Left renal cortex interstitium (tissue), 4 donors: ENCODE measurements at places on chromosomes 6 and 20.
A peak's percentile ranks its signal among the peaks of the same experiment; 100 is the strongest.

- no peak for DNase-seq
Measured at GRCh38 chr6:160462551-160463109, 114.5 kb downstream of the SLC22A3 start.

GRCh38 chr6:139406577-139407343 lies 32.3 kb upstream of the CITED2 start:
- no peak for DNase-seq

GRCh38 chr6:39243809-39244208 lies 14.5 kb upstream of the KCNK5 start:
- DNase-seq: no peak

- DNase-seq: no peak
Measured at GRCh38 chr20:2524709-2525506, 11.5 kb upstream of the TMC2 start.

DNA sequence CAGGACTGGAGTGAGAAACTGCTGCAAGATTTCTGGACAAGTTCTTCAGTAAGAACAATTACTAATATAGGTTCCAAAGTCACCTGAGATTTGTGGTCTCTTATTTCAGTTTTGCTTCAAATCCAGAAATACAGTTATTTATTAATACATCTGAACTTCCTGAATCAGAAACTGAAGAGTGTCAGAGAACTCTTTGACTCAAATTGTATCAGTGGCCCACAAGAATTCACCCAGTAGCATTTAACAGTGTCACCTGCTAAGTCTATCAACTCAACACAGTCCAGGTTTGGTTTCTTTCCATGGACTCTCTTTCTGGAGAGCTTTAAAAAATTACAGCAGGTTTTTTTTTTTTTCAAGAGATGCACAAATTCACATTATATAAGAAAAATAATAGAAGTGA lies 18.8 kb upstream of the NHSL1 start:
- no peak for DNase-seq

DNA sequence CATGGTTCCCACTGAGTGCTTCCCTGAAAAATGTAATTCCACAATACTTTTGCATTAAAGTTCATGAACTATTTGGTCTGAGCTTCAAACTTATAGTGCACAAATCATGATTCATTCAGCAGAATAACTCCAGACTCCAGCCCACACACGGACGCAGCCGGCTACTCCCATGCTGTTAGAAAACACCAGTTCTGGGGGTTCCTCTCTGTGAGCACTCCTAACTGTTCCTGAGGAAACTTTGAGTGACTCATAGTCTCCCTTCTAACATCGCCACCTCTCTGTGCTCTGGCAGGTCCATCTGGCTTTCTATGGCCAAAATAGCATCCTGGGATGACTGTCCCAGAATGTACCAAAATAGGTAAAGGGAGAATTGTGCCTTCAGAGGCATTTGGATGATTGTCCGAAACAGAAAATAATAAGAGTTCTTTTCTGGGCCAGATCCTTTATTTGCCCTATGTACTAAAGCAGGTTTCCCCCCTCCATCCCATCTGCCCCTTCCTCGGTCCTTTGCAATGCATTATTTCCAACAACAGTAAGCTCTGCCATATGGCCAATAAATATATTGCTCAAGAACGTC lies 32.3 kb upstream of the LY86 start:
- no peak for DNase-seq

DNA sequence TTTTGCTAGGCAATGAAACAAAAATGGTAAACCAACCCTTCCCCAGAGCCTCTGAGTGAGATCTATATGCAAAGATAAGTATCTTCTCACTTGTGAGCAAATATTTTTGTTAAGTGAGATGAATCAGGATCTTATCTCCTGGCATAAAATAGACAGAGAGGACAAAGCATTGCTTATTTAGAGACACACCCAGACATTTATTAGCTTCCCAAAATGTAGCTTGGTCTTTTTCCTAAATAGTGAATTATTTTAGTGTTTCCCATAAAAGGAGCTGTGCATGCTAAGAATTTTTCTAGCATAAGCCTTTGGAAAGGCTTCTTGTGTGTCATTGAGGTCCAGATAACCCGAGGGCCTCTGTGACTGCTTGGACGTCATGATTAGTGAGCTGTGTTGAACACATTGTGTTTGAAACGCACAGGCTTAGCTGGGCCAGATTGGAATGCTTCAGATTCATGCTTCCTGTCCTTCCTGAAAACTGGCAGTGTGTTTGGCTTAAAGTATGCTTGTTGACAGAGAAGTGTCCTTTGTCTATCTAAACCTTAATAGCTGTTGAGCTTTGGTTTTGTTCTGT lies 16.5 kb downstream of the MTHFD1L start:
- DNase-seq: no peak

- no peak for DNase-seq
Measured at GRCh38 chr6:158924499-158925455, 75.2 kb downstream of the RSPH3 start.

GRCh38 chr6:36000451-36000850 lies 24.0 kb downstream of the SLC26A8 start:
- no peak for DNase-seq

GRCh38 chr6:7541175-7542064 lies at the start of gene DSP:
TSS of gene DSP (plus strand) at chr6:7541671. CDS start at chr6:7541916, 245 bp downstream.
- DNase-seq: no peak

DNA sequence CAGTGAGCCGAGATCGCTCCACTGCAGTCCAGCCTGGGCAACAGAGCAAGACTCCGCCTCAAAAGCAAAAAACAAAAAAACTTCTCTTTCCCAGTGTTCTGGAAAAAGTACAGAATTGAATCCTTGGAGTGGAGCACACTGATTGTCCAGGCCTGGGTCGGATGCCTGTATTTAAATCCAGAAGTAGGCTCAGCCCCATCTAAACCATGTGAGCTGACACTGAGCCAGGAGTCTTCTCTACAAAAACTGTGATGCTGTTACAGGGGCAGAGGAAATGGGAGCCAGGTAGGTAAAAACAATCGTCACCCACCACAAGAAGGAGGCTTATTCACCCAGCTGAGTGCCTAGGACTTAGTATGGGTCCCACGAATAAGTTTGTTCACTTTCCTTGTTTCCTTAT lies 43.0 kb upstream of the PTPN1 start:
- no peak for DNase-seq

GRCh38 chr6:99905209-99906106 lies 88.6 kb downstream of the MCHR2 start:
- DNase-seq: no peak

GRCh38 chr6:150899231-150899630 lies 33.7 kb downstream of the MTHFD1L start:
- DNase-seq: no peak

- DNase-seq: no peak
Measured at GRCh38 chr20:12698817-12699216, 310.0 kb upstream of the SPTLC3 start.

DNA sequence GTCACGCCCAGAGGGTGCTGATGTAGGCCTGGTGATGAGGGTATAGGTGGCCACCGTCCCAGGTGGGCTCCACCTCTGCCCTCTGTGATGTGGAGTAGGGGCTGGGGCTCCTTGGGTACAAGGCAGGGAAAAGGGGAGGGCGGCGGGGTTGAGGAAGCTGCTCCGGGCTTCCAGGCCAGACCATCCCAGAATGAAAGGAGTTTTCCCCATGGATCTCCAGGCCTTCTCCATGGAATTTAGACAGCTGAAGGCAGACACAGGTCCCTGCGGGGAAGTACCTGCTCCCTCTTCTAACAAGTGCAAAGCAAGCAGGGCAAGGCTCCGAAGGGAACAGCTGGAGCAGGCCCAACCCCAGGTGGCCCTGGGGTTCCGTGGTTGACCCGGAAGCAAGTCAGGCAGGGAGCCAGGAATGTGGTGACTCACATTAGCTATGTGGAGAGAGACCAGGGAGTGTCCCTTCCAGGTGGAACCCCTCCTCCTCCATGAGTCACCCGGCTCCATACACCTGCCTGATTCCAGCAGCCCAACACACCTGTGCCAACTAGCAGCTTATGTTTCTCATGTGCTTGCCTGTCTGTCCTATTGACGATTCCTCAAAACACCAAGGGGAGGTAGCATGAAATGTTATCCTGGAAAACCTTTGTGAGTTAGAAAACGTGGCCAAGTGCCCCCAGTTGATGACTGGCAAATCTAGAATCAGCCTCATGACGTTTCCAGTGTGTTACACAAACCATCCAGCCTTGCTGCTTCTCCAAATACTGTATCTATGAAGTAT lies 59.7 kb upstream of the SNX9 start:
- DNase-seq: peak; percentile 40

DNA sequence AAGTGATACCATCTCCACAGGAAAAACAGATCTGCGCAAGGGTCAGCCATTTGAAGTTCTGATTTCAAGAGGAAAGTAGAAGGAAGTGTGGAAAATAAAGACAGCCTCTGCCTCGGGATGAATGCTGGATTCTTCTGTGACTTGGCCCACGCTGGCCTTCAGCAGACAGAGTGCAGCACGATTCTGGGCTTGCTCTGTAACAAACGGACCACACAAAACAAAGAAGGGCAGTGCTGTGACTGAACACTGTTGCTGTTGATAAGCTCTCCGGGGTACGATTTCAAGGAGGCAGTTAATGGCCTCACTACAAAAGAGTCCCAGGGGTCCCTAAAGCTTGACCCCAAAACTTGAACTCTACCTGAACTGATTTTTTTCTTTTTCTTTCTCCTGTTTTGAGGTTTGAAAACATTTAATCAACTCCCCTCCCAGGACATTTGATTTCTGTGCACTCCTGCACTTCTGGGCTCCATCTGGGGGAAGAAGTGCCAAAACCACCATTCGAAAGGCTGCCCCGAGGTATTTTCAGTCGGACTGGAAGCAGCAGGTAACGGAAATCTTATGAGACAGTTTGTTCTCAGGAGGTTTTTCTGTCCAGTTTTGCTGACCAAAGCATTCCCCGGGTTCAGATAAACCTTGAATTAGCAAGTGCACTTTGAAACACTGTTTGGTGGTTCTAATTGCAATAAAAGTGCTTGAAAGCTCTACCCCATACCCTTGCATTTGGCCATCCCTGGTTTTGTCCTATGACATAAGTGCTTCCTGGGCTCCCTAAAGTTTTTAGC lies 189.6 kb downstream of the MYLK4 start:
- DNase-seq: no peak

- no peak for DNase-seq
Measured at GRCh38 chr20:53302695-53303412, 290.8 kb downstream of the ZNF217 start.

DNA sequence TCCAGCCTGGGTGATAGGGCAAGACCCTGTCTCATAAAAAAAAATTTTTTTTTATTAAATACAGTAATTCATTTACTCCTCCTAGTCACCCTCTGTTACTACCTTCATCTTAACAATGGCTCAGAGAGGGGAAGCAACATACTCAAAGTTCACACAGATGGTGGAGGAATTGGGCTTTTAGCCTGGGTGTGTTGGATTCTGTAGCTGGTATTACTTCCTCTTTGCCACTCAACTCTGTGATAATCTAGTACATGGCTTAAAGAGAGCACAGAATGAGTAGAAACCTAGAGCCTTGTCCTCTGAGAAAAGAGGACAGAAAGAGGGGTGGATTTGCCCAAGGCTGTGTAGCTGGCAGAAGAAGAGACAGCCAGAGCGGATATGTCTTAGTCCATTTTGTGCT lies 96.6 kb downstream of the DLGAP4 start:
- no peak for DNase-seq

GRCh38 chr6:17633465-17634188 lies 33.5 kb downstream of the FAM8A1 start:
- no peak for DNase-seq

DNA sequence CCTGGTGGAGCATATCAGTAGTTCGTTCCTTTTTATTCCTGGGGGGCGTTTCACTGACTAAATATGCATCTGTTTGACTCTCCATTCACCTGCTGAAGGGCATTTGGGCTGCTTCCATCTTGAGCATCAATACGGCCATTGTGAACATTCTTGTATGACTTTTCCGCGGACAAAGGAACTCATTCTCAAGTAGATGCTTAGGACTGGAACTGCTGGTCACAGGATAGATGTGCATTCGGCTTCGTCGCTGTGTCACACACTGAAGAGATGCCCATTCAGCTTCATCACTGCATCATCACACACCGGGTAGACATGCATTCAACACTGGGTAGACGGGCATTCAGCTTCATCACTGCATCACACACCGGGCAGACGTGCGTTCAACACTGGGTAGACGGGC lies 95.3 kb downstream of the TAF4 start:
- no peak for DNase-seq

DNA sequence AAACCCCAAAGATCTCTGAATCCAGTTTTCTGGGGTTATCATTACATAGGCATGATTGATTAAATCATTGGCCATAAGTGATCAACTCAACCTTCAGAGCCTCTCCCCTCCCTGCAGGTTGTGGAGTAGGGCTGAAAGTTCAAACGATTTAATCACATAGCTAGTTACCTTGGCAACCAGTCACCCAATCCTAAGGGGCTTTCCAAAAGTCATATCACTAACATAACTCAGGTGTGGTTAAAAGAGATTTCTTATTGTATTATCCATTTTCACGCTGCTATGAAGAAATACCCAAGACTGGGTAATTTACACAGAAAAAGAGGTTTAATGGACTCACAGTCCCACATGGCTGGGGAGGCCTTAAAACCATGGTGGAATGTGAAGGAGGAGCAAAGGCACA lies 935.1 kb upstream of the SLC35B3 start:
- no peak for DNase-seq

DNA sequence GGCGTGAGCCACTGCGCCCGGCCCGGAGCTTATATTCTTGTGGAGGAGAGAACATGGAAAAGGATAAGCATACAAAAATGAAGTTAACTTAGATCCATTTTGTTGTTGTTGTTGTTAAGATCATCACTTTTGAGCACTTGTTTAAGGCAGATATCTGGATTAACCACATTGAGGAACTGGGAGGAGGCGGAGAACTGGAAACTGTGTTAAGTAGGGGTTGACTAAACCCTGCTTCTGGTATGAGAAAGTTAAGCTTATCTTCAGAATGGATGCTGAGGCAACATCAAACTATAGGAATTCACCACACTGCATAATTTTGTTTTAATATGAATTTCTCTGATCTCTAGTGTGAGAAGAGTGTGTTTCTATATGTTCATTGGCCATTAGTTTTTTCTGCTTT lies 57.6 kb downstream of the GCNT2 start:
- no peak for DNase-seq

DNA sequence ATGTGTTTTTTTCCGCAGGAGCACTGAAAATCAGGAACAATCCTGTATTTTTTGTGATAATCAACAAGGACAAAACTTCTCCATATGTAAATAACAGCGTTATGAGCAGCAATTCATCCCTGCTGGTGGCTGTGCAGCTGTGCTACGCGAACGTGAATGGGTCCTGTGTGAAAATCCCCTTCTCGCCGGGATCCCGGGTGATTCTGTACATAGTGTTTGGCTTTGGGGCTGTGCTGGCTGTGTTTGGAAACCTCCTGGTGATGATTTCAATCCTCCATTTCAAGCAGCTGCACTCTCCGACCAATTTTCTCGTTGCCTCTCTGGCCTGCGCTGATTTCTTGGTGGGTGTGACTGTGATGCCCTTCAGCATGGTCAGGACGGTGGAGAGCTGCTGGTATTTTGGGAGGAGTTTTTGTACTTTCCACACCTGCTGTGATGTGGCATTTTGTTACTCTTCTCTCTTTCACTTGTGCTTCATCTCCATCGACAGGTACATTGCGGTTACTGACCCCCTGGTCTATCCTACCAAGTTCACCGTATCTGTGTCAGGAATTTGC lies at the start of gene TAAR6:
TSS of gene TAAR6 (plus strand) at position 102 of the 557 bp plus-strand sequence. CDS start at position 102, 0 bp downstream.
- no peak for DNase-seq
